Bronchial smooth muscle cell (primary cell): ENCODE measurements at places on chromosomes 3 and 15. TPM values are rescaled to one million over a fixed set of nuclear protein-coding genes. Genes with fewer than 3 reads are reported as not detected.

NR1I2 gene
- under 0.01 TPM in 1 of 2 replicates, not detected in the other for total RNA-seq

APBA2 gene
- 0.16 and 0.77 TPM in 2 replicates for total RNA-seq

TEX55 gene
- total RNA-seq = not detected in 2 replicates

CKMT1B gene
- not detected in 2 replicates for total RNA-seq

ROPN1 gene
- total RNA-seq = not detected in 2 replicates

ILDR1 gene
- total RNA-seq = under 0.01 TPM in 1 of 2 replicates, not detected in the other

PLA2G4F gene
- under 0.01 TPM in 1 of 2 replicates, not detected in the other for total RNA-seq

ZKSCAN7 gene
- total RNA-seq = 5.8 and 6.2 TPM in 2 replicates

CPLX3 gene
- total RNA-seq = under 0.01 TPM in 1 of 2 replicates, not detected in the other

NEK10 gene
- 16.7 and 41.3 TPM in 2 replicates for total RNA-seq

EOMES gene
- not detected in 2 replicates for total RNA-seq

THAP10 gene
- 1.3 and 1.5 TPM in 2 replicates for total RNA-seq

SHF gene
- 1.4 and 2.7 TPM in 2 replicates for total RNA-seq

STRA6 gene
- 0.34 and 0.79 TPM in 2 replicates for total RNA-seq

LDHAL6B gene
- total RNA-seq = not detected in 2 replicates

HTR3E gene
- not detected in 2 replicates for total RNA-seq

GOLGA6L10 gene
- total RNA-seq = 0.86 and 1.1 TPM in 2 replicates

PAK6 gene
- total RNA-seq = under 0.01 and 0.16 TPM in 2 replicates

LRRC2 gene
- total RNA-seq = under 0.01 and 0.47 TPM in 2 replicates

TICRR gene
- 0.09 and 0.32 TPM in 2 replicates for total RNA-seq

CASR gene
- not detected in 2 replicates for total RNA-seq

EFHB gene
- total RNA-seq = 0.16 TPM in 1 of 2 replicates, not detected in the other

ADAMTS7 gene
- total RNA-seq = 1.1 and 4.1 TPM in 2 replicates

CRYBG3 gene
- 27.0 and 28.9 TPM in 2 replicates for total RNA-seq

MAP6D1 gene
- 0.47 and 0.52 TPM in 2 replicates for total RNA-seq

SOX14 gene
- total RNA-seq = not detected in 2 replicates

SNTN gene
- not detected in 2 replicates for total RNA-seq

MITF gene
- total RNA-seq = 16.2 and 16.7 TPM in 2 replicates

IL5RA gene
- total RNA-seq = under 0.01 TPM in 1 of 2 replicates, not detected in the other

ZNF620 gene
- total RNA-seq = 0.47 and 0.86 TPM in 2 replicates

RPL29 gene
- total RNA-seq = 896 and 1,003 TPM in 2 replicates

CHRM5 gene
- under 0.01 TPM in 1 of 2 replicates, not detected in the other for total RNA-seq

OR5AC2 gene
- total RNA-seq = not detected in 2 replicates

TMC3 gene
- total RNA-seq = under 0.01 TPM in 1 of 2 replicates, not detected in the other

CELSR3 gene
- total RNA-seq = 0.52 and 1.1 TPM in 2 replicates

CRYGS gene
- total RNA-seq = 0.79 and 0.94 TPM in 2 replicates

STAB1 gene
- total RNA-seq = under 0.01 and 0.32 TPM in 2 replicates

PDCD10 gene
- total RNA-seq = 22.8 and 38.1 TPM in 2 replicates

SCN11A gene
- under 0.01 TPM in 1 of 2 replicates, not detected in the other for total RNA-seq

MYO9A gene
- total RNA-seq = 37.0 and 53.4 TPM in 2 replicates

ZNF774 gene
- 0.86 and 1.7 TPM in 2 replicates for total RNA-seq

FES gene
- 30.7 and 52.2 TPM in 2 replicates for total RNA-seq

HIGD2B gene
- under 0.01 TPM in 1 of 2 replicates, not detected in the other for total RNA-seq

GOLGA8G gene
- total RNA-seq = not detected in 2 replicates

GOLGA8H gene
- 0.16 and 0.17 TPM in 2 replicates for total RNA-seq

AADACL2 gene
- not detected in 2 replicates for total RNA-seq

GOLGA8T gene
- total RNA-seq = under 0.01 and 0.17 TPM in 2 replicates

CSPG4 gene
- 30.7 and 42.1 TPM in 2 replicates for total RNA-seq

TGFBR2 gene
- 75.4 and 110 TPM in 2 replicates for total RNA-seq

TFG gene
- total RNA-seq = 34.1 and 51.4 TPM in 2 replicates

SLC24A5 gene
- not detected in 2 replicates for total RNA-seq

SNRPA1 gene
- 6.4 and 9.0 TPM in 2 replicates for total RNA-seq

PRR20G gene
- total RNA-seq = not detected in 2 replicates

LIPH gene
- total RNA-seq = under 0.01 TPM in 1 of 2 replicates, not detected in the other

BOC gene
- total RNA-seq = 2.8 and 3.5 TPM in 2 replicates

RLBP1 gene
- total RNA-seq = not detected in 2 replicates

CCDC191 gene
- 1.7 and 2.7 TPM in 2 replicates for total RNA-seq

IL17RE gene
- 0.52 and 0.63 TPM in 2 replicates for total RNA-seq

DUOX1 gene
- total RNA-seq = under 0.01 and 0.16 TPM in 2 replicates
